ENCODE measurements at places on chromosomes 4 and X. TPM values are rescaled to one million over a fixed set of nuclear protein-coding genes. Genes with fewer than 3 reads are reported as not detected.
A peak's percentile ranks its signal among the peaks of the same experiment; 100 is the strongest.

Gene CDX4
- not detected for total RNA-seq

Gene NWD2
- total RNA-seq, result under 0.01 TPM

- no peak overlapping the region for H3K27ac ChIP-seq
- H3K4me3 ChIP-seq, result no peak overlapping the region
- no peak for DNase-seq
- H3K36me3 ChIP-seq, result no peaks in the 10 kb centered on the region
- H3K27me3 ChIP-seq, result no peaks in the 10 kb centered on the region
These were observed 348.5 kb upstream of the INTU start for GRCh38 chr4:127284236-127284635.

DNA sequence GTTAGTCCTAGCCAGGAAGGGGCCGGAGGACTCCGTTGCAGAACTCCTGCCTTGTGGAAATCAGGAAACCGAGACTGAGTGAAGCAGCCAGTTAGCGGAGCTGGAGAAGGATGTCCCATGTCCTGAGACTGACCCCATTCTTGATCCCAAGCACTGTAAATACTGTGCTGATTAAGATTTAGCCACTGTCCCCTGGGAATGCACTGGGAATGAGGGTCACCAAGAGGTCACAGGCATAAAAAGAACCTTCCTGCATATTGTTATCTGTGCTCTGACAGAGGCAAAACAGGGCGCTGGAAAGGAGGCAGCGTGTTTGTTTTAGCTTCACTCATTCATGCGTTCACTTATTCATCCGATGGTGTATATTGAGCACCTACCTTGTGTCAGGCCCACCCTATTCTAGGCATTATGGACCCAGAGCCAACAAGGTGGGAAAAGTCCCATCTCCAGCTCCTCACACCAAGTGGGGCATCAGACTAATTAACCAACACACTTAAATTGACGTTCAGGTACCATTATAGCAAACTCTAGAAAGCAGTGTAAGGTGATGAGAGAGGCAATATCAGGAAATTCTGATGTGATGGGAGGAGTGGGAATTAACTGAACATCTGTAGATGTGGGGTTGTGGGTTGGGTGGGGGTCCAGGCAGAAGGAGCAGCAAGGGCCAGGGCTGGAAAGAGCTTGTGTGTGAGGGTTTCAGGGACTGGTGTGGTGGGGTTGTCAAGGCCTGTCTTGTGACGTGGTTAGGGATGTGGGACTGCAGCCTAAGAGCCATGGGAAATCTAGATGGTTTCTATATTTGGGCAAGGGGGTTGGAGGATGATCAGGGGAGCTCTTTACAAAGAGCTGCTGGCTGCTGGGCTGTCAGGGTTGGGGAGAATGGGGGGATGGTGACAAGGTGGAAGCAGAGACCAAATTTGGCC lies 10.6 kb upstream of the SLC2A9 start:
- no peak for DNase-seq
- no peaks in the 10 kb centered on the region for H3K36me3 ChIP-seq
- no peak overlapping the region for H3K27ac ChIP-seq
- no peak overlapping the region for H3K4me3 ChIP-seq
- H3K27me3 ChIP-seq, result no peaks in the 10 kb centered on the region

- no peaks in the 10 kb centered on the region for H3K36me3 ChIP-seq
- no peaks in the 10 kb centered on the region for H3K27me3 ChIP-seq
- H3K4me3 ChIP-seq, result no peak overlapping the region
- no peaks in the 10 kb centered on the region for H3K4me1 ChIP-seq
These were observed 191.7 kb upstream of the CPEB2 start for GRCh38 chr4:14810568-14810967.

DNA sequence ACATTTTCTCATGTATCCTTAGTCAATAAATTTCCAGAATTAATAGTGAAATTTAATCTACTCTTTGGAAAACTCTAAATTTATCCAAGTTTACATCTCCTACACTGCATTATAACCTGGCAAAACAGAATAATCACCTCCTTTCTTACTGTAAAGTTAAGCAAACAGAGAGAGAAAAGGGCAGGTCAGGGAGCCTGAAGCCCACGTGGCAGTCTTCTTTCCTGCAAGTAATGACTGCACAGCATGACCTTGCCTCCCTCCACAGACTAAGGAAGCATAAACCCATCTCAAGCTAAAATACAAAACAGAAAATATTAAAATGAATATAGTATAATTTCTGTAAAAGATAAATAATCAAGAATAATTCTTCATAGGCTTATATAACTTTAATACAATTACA lies 1153.0 kb downstream of the C4orf33 start:
- H3K27ac ChIP-seq, result no peak overlapping the region
- no peaks in the 10 kb centered on the region for H3K4me1 ChIP-seq
- H3K27me3 ChIP-seq, result no peaks in the 10 kb centered on the region
- no peak for DNase-seq
- no peaks in the 10 kb centered on the region for H3K36me3 ChIP-seq

DNA sequence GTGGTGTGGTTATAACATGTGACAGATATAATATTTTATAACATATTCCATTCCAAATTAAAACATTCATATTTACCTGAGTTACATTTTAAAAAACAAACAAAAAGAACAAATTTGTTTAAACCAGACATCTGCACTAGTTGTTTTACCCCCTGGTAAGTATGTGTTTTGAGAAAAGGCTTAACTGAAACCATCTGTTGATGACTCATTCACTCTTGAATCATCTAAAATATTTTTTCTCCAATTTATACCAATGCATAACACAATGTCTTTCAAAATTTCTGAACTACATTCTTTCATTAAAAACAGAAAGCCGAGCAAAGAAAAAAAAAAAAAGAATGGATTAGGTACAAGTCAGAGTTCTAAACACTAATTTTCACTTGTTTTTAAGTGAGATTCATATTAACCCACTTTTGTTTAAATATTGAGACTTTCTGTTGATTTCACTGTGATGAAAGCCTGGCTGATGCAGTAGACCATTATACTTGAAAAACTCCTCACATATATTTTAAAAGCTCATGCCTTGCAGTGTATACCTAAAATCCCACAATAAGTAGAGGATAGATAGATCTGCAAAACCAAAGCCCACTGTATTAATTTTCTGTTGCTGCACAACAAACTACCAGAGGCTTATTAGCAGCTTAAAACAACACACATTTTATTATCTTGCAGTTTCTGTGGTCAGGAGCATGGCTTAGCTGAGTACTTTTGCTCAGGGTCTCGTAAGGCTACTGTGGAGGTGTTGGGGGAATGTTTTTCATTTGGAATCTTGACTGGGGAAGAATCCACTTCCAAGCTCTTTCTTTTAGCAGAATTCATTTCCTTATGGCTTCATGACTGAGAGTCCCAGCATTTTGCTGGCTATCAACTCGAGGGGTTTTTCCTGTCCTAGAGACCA lies 221.5 kb downstream of the PCDH18 start:
- no peak overlapping the region for H3K4me3 ChIP-seq
- H3K4me1 ChIP-seq, result no peaks in the 10 kb centered on the region
- no peaks in the 10 kb centered on the region for H3K36me3 ChIP-seq
- peak; percentile 6 for DNase-seq
- no peaks in the 10 kb centered on the region for H3K27me3 ChIP-seq

Data from hepatocyte (in vitro differentiated cells).